ENCODE measurements at places on chromosomes 1 and 21.

GRCh38 chr1:183433703-183434102, 15.5 kb upstream of the NMNAT2 start:
- no peak for DNase-seq

GRCh38 chr1:106998431-106999002, 58.0 kb upstream of the PRMT6 start:
- no peak for DNase-seq

DNA sequence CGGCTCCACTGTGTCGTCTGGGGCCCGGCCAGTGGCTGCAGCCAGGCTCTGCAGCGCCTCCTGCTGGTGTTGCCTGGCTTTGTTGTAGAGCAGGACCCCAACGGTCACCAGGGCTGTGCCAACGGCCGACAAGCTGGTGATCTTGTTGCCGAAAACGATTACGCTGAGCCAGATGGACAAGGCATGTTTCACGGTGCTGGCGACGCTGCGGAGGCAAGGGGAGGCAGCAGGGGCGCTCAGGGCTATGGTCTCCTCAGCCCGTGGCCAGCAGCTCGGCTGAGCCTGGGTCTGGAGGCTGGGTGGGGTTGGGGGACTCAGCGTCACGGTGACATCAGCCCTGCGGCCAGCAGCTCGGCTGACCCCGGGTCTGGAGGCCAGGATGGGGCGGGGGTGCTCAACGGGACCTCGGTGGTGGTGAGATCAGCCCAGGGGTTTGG, 7.0 kb upstream of the CDK11B start:
- DNase-seq = no peak

DNA sequence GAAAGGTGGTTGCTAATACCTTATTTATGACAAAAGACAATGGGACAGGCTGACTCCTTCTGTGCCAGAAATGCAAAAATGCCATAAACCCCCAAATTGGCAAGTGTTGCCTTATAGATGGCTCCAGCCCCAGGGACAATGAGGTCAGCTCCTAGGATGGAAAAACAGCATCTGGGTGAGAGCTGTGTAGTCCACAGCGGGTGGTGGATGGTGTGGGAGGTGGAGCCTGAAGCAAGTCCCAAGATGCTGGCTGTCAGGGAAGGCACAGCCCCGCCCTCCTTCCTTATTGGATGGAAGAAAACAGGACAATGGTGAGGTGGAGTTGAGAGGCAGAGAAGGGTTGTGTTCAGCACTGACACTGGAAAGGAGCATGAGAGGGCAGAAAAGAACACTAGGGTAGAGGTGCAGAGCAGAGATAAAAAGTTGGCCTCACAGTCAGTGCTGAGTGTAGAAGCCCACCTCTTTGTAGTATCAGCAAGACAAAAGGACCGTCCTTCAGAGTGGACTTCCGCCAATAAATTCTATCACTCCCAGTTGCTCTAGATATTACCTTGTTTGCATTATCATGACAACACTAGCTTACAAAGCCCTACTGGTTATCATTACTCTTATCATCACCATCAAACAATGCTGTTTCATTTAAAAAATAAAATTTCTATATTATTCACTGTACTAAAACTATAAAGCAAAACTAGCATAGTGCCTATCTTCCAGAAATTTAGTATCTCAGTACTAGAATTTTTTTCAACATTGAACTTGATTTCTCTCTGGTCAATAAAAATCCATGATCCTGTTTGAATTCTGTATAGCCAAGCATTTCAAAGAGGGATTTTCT, 3.7 kb upstream of the SDE2 start:
- peak; percentile 17 for DNase-seq

Data from germinal center (tissue), 1 donor.